ENCODE measurements at places on chromosomes 1 and 21.

DNA sequence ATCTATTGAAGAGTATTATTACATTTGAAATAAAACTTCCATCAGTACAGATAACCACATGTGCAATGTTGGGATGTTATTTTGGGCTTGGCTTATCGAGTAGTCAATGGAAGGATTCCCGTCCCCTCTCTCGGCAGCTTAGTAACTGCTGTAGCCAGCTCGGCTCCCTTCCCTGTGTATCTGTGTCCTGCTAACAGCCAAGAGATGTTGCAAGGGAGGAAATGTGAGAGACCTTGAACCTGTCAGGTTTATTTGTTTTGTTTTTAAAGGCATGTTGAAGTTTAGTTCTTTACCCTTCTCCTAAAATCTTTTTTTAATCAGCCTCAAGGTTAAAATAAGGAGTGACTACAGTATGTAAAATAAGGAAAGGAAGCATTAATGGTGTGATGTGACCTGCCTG lies 13.6 kb upstream of the TARS2 start:
- no peak for DNase-seq

DNA sequence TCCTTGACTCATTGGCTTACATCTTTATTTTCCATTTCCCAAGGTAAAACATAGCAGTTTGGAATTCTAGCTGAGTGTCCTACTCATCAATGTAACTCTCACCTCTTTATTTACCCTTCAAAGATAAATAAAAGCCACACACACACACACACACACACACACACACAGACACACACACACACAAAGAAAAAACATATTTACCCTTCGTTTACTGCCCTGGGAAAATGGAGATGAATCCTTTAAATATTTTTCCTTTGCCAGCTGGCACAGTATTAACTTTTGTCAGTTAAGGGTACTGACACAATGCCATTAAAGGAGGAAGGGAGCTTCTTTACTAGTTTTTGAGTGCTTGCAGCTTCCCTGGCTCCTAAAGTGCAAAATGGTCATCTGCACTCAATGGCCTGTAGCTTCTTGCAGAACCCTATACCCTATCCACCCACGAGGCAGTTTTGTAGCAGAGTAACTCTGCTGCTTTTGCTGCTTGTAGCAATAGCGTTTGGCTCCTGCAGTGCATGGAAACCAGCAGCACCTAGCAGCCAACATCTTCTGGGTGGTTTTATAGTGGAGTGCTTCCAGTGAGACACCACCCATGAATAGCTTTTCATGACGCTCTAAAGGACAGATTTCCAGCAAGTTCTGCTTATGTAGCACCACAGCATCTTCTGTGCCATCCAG lies 103.7 kb downstream of the HS2ST1 start:
- DNase-seq: peak; percentile 13

GRCh38 chr1:78322928-78323680 lies 167.7 kb upstream of the PTGFR start:
- DNase-seq: no peak

DNA sequence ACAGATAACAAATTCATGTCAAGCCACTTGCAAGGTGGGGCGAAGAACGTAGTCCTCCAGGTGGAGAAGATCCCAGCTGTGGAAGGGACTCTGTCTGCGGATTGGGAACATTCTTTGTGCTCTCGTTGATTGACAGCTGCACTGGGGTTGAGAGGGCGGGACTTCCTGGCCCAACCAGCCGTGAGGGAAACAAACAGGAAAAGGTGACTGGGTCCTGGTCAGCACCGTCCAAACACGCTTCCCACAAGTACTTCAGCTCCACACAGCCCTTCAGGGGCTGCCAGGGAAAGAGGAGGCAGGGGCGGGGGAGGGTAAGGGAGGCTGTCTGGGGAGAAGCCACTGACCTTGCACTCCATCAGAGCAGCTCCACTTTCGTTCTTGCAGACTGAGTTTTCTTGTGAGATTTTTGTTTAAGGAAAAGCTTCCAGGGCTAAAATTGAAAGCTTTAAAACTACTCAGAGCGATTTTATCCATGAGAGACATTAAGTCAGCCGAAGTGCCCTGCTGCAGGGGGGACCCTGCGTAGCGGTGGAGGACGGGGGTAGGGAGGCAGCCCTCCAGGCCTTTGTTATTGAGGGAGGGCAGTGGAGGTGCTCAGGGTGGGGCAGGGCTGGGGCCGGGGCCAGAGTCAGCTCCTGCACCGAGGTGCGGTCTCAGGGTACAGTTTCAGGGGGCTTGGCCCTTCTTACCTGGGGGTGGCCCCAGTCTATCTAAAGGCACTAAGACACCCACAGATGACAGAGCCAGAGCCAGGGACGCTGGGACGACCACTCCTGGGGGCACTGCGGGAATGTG lies 21.6 kb upstream of the STUM start:
- no peak for DNase-seq
